ENCODE measurements at places on chromosomes 7 and 10.

DNA sequence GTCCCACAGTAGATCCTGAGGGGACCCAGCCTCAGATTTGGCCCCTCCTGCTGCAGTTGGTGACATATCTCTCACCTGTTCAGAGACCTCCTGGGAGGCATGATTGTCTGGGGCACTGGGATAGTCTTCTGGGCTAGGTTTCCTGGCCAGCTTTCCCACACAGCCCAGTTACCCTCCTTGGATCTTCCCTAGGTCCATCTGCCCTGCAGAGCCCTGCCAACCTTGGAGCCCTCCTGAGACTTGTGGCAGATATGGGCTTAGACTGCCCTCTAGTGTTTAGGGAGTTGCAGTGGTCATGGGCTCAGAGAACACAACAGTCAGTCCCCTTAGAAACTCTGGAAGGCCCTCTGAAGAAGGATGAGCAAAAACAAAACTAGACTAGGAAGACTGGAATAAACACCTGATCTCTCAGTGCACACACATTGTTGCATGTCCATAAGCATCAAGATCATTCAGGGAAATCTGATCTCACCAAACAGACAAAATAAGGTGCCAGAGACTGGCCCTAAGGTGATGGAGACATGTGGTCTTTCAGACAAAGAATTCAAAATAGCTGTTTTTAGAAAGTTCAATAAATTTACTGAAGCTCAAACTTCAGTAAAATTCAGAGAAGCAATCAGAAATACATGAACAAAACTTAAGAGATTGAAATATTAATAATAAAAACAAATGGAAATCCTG is 324.6 kb downstream of the ATRNL1 start:
- peak; percentile 31 for DNase-seq

GRCh38 chr7:91169830-91170191 is 94.4 kb upstream of the FZD1 start:
- DNase-seq: no peak

- no peak for DNase-seq
These were observed 802.3 kb upstream of the SORCS1 start for GRCh38 chr10:107966826-107967225.

- no peak for DNase-seq
These were observed 83.9 kb upstream of the UNC5B start for GRCh38 chr10:71128311-71128980.

- no peak for DNase-seq
These were observed 43.9 kb downstream of the MRPS24 start for GRCh38 chr7:43825391-43825808.

GRCh38 chr10:8404721-8405120 is 350.2 kb downstream of the GATA3 start:
- DNase-seq: no peak

DNA sequence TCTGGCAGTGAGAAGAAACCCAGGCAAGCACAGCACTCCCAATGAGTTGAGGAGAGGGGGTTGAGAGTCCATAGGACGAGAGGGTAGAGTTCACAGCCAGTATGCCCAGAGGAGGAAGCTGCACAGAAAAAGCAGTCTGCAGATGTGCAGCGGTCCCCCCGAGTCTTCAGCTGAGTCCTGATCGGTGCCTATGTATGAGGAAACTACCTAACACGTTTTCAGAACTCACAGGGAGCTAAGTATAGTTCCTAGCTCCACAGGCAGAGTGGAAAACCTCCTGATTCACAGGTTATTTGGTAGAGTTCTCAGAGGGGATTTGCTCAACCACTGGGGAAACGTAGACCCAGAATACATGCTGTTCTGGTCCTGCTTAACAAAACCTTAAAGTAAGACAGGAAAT is 271.3 kb upstream of the CNTNAP2 start:
- DNase-seq: no peak

- peak; percentile 65 for DNase-seq
These were observed 21.5 kb downstream of the SH3PXD2A start for GRCh38 chr10:103833731-103834365.

- DNase-seq: no peak
These were observed 52.3 kb upstream of the ARMC3 start for GRCh38 chr10:22875581-22875980.

GRCh38 chr10:77319557-77319956 is 318.1 kb downstream of the KCNMA1 start:
- no peak for DNase-seq

- no peak for DNase-seq
These were observed 305.8 kb downstream of the PLXNA4 start for GRCh38 chr7:132270517-132270916.

- DNase-seq: no peak
These were observed 158.2 kb downstream of the FAM107B start for GRCh38 chr10:14616465-14616864.
